ENCODE measurements at places on chromosomes 12 and 14.
A peak's percentile ranks its signal among the peaks of the same experiment; 100 is the strongest.

- no peak for DNase-seq
Measured at GRCh38 chr14:33755358-33755757, 195.5 kb downstream of the EGLN3 start.

GRCh38 chr14:68794130-68794850 lies 1.4 kb upstream of the ZFP36L1 start:
- peak; percentile 50 for DNase-seq

GRCh38 chr12:124028555-124028925 lies 55.5 kb downstream of the ZNF664 start:
- no peak for DNase-seq

- DNase-seq: no peak
Measured at GRCh38 chr12:48029491-48030172, 25.4 kb upstream of the COL2A1 start.

DNA sequence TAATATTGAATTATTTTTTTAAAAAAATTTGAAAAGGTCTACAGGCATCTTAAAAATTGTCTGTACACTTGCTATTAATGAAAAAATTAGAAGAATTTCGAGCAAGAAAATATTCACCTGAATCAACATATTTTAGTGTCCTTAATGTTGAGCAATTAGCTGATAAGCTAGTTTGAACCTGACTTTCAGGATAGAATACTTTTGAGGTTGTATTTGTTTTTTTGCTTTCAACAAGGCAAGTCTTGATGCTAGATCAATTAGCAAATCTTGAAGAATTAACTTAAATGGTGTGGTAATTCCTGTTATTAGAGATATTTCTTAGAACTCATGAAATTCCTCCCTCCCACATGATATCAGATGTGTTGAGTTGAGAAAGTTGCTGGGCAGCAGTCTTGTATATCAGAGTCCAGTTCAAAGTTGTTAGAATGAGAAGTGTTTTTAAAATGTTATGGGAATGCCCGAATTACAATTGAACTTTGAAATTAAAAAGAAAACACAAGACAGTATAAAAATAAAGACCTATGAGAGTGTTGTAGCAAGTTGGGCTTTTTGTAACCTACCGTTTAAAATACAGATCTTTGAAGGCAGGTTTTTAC lies 119.2 kb downstream of the TRMT5 start:
- DNase-seq: no peak
